Muscle of leg (tissue), 16 donors: ENCODE measurements at places on chromosomes 4 and X.

- no peak for DNase-seq
Observed at GRCh38 chrX:110578270-110578669, 217.3 kb downstream of the CHRDL1 start.

DNA sequence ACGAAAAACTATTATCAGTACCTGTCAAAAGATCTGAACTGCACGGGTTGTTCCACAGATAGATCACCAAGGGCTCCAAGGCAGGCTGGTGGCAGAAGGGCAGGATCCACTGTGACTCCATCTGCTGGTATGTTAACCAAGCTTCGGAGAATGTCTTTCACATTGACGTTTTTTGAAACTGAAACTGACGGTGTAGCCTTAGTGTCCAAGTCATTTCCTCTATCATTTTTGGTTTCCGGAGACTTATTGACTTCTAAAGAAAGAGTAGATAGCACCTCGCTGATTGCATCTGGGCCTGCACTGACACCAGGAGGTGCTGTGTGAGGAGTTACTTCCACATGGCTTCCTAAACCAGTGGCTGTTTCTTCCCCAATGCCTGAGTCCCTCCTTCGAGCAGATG, 186.9 kb downstream of the LRBA start:
- no peak for DNase-seq

DNA sequence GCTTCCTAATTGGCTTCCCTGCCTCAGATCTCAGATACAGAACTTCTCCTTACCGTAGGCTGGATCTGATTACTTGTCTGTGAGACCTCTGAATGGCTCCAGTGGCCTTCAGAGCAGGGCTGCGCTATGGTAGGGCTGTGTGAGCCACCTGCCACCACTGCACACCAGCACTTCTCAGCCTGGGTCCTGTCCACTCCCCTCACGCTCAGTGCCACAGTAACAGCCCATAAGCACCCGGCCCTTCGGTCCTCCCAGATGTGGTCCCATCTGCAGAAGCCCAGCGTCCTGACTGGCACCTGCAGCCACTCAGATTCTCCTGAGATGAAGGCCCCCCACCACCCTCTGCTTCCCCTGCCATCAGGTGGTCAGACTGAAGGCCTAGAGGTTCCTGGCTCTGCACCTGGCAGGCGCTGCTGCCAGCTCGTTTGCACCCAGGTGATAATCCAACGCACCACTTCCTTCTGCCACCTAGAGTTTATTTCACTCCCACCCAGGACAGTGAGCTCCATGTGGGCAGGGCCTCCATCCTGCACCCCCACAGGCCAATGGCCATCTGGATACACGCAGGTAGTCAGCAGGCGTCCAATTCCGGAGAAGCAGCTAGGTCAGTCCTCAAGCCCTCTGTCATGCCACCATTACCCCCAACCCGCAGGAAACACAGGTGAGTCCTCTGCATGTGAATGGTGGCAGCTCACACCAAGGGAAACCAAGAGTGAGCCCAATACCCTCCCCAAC, 5.4 kb downstream of the WDR1 start:
- no peak for DNase-seq

DNA sequence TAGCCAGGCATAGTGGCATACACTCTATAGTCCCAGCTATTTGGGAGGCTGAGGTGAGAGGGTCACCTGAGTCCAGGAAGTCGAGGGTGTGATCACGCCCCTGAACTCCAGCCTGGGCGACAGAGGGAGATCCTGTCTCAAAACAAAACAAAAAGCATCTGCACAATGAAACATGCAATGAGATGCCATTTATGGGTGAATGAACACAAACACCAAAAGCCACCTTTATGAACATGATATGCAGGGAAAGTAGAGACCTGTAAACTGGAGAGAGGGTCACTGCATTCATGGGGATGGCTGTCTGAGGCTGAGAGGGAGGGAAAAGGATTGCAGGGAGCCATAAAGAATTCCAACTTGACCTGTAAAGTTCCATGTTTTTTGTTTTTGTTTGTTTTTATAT, 70.7 kb downstream of the EVC start:
- no peak for DNase-seq

DNA sequence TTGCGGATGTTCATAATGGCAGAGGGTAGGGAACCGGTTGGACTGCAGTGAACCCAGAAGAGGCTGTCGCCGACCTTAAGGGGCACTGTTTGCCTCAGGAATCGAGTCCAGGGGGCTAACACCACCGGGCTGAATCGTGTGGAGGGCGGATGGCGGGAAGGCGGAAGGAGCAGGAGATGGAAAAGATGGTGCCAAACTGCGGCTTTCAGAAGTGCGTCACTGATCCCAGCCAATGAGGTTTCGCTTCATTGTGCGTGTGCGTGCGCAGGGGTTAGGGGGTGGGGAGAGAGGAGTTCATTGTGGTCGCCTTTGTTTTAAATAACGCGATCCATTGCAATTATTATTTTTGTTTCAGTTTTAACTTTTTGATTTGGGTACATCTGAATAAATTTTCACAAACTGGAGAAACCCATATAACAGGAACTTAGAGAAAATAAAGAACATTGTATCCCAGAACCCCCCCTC, at the start of gene NAA11:
Gene NAA11, minus strand, starts transcription at position 198 of the 465 bp plus-strand sequence. Its CDS starts 184 bp downstream, at position 14.
- no peak for DNase-seq

DNA sequence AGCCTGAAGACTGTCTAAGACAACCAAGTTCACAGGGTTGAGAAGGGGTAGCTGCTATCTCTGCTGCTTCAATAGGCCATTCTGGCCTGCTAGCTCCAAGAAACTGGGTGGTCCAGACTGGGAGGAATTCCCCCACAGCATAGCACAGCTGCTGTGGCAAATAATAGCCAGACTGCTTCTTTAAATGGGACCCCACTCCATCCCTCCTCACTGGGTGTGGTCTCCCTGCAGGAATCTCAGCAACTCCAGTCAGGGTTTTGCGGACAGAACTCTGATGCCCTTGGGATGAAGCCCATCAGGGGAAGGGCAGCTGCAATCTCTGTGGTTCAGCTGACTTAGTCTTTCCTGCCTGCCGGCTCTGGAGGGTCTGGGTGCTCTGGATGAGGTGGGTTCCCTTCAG, 1018.6 kb upstream of the DIAPH2 start:
- no peak for DNase-seq

GRCh38 chr4:83285055-83285407, 433 bp upstream of the COQ2 start:
- DNase-seq: peak; percentile 83
